ENCODE measurements at places on chromosomes 1 and 21.

- no peak for DNase-seq
Observed at GRCh38 chr1:181347495-181348390, 135.6 kb upstream of the CACNA1E start.

GRCh38 chr1:100658716-100659026 lies 60.9 kb upstream of the VCAM1 start:
- no peak for DNase-seq

DNA sequence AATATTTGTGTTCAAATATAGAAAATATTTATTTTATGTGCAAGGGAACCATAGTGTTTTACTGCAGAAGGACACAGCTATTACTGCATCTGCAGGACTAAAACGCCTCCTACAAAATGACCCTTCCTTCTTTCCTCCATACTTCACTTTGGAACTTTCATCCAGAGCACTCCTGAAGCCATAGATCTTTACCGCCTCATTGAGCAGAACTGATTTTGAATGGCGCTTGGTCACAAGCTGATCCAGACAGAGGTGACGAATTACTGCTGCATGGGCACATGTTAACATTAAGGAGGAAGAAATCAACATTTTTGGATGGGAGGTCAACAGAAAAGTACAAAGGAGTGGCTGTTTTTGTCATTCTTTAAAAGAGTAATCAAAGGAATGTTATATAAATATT lies 931.6 kb downstream of the NCAM2 start:
- no peak for DNase-seq

DNA sequence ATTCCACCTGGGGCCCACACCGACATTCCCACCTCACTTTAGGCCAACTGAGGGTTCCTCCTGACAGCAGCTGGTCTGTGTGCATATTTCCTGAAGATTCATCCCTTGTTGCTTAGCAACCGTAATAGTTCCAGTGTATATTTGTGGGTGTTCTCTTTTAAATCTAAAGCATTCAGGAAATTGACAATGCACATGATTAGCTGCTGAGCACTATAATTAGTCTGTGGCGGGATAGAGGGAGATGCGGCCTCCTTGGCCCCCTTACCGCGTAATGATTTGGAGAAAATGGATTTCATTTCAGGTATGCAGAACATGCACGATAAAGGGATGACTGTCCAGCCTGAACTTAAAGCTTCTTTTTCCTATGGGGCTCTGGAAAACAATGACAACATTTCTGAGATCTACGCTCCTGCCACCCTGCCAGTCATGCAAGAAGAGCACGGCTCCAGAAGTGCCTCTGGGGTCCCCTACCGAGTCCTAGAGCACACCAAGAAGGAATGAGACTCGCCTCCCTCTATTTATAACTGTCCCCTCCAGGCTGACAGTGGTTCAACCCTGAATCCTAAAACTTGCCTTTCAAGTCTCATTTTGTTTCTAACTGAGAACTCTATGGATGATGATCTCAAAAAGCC lies 33.8 kb upstream of the RCAN3 start:
- DNase-seq: no peak

- no peak for DNase-seq
Observed at GRCh38 chr1:163231385-163231784, 28.7 kb upstream of the RGS5 start.

DNA sequence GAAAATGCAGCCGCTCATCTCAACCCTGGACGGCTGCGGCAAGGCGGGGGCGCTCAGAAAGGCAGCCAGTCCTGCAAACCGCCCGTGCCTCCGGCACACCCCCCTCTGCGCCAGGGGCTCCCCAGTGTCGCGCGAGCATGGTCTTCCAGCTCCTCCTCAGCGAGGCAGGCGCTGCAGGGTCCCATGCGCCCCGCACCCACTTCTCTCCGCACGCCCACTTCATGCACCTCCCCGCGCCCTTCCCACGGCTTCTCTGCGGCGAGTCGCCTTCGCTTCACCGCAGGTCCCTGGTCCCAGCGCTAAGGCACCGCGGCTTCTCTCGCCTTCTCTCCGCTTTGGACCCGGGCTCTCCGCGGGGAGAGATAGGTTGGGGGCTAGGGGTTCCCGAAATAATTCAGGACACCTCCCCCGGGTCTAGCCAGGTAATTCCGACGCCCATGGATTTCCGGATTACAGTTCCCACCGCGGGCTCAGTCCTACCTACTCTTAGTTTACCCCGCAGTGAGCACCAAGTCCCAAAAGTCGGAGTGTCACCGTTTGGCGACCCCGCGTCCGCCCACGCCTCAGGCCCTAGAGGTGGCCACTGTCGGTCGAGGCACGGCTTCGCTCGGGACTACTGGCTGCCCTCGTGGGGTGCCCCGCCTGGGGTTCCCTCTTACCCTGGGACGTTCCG lies 67.5 kb downstream of the SYT2 start:
- DNase-seq: no peak

DNA sequence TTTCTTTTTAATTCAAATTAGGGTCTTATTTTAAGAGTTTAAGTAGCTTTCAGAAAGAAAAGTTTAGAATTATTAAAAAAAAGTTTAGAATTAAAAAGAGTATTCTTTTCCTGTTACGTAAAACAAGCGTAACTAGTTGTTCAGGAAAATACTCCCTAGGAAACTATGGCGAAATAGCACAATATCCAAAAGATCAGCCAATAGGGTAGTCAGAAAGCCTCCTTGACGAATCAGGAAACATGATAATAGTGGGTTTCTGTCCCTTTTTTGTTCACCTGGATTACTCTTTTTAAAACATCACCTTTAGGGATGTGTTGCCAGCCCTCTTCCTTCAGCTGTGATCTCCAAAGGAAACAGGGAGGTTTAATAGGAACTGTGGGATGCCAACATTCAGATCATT lies 25.2 kb downstream of the S1PR1 start:
- no peak for DNase-seq

DNA sequence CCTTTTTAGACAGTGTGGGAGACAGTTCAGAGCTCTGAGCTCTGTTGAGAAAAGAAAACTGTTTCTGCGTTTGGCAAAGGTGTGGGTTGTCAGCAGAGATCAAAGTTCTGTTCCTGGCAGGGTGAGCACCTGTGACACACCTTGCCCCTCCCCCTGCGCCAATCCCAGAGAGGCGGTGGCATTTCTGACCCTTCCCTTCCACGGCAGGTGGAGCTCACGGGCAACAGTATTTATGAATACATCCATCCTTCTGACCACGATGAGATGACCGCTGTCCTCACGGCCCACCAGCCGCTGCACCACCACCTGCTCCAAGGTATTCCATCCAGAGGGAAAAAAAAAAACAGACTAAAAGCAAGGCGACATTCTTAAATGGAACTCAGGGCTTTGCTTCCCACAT lies 20.7 kb downstream of the SIM2 start:
- no peak for DNase-seq

DNA sequence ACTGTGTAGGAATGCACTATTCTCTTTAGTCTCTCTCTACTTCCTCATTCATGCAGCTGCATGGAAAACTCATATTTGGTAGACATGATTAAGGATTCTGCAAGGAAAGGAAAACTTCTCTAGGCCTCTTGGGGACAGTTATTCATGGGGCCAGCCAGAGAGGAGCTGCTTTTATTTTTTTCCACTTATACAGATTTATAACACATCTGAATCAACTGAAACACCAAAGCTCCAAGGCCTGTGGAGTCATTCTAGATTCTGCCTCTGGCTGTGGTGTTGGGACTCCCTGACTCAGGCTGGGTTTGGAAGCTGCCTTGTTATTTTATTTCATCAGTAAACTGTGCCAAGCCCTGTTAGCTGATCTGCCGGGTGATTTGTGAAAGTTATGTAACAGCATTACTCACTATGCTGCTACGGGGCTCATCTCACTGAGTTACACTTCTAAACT lies 83.9 kb upstream of the EDEM3 start:
- peak; percentile 17 for DNase-seq

GRCh38 chr1:80099713-80100112 lies 1093.2 kb upstream of the ADGRL4 start:
- DNase-seq: no peak

- no peak for DNase-seq
Observed at GRCh38 chr1:104231676-104232075, 482.0 kb downstream of the AMY1C start.

DNA sequence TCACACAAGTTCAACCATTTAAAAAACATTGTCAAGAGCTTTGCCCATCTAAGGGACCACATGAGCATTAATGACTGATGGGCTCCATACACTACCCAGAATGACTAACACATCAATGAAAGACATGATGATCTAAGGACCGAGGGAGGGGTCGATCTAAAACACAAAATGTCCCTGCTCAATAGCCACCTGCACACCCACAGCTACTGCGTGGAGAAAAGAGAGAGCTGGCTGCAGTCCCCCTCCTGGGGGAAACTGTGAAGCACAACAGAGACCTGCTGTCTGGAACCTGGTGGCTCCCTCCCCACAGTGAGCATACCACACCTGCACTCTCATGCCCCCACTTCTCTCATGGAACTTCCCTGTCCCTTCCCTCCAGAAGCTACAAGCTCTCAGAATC lies 130.1 kb upstream of the ERG start:
- no peak for DNase-seq

DNA sequence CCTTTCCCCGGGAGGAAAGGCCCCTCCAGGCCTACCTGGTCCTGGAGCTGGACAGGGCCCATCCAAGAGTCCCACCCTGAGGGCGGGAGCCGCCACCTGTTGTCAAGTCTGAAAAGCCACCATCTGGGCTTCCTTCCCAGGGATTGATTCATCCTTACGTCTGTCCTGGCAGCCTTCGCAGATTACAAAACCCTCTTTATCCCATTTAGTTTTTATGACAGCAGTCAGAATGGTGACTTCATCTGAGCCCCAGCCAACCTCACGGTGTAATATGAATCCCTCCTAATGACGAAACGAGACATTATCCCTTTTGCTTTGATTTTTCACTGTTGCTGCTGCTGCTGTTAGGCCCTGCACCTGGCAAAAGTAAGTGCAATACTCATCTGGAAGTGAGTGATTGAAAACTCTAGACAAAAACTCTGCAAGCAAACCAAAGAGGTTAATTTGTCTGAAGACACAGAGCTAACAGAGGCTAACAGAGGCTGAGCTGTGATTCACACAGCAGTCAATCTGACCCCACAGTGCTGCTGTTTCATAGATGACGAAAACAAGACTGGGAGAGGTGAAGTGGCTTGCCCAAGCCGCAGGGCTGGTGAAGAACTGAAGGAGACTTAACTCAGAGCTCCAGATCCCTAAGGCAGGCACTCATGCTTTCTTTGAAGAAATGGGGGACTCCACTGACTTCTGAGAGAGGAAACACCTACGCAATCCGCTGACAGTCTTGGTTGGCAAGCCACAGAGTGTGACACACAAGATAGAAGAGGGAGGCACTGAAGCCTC lies 30.0 kb upstream of the S100A7 start:
- DNase-seq: no peak

GRCh38 chr1:16101623-16102022 lies 28.2 kb upstream of the FAM131C start:
- DNase-seq: no peak

DNA sequence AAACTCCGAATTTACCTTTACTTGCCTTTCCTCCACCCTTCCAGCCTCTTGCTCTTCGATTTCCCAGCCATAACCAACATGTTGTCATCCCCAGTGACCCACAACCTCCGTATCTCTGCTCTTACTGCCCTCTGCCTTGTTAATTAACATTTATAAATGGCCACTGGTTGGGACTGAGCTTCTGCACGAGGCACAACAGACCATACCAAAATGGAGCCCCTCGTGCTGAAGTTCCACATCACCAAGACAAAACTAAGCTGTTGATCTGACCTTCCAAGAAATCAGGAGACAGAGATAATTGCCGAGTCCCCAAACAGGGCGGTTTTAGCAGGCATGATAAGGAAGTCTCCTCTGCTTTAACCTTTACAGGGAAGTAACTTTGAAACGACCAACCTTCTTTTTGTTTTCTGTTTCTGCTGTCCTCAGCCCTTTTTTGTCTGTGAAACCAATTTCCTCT lies 71.9 kb downstream of the NMNAT2 start:
- DNase-seq: no peak

DNA sequence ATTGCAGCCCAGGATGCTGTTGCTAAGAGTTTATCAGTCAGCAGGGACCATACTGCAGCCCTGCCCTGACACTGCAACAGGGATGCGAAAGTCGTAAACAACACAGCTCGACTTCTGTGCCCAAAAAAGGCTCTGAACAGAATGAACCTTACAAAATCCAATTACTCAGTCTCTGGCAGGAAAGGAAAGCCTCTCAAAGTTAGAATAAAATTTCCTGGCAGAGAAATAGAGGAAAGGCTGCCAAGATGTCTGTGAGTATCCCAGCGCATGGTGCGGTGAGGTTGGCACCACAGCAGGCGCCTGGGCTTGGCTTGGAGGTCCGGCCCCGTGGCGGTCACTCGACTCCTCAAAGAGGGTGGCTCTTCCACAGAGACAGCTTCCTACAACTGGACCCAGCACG lies 185.8 kb downstream of the PCP4 start:
- no peak for DNase-seq

All from CD8-positive, alpha-beta T cell (primary cell).